ENCODE measurements at places on chromosomes 13 and 19. TPM values are rescaled to one million over a fixed set of nuclear protein-coding genes. Genes with fewer than 3 reads are reported as not detected.

- DNase-seq: no peak
Observed at GRCh38 chr19:8489561-8490394, 12.7 kb downstream of the PRAM1 start.

DNA sequence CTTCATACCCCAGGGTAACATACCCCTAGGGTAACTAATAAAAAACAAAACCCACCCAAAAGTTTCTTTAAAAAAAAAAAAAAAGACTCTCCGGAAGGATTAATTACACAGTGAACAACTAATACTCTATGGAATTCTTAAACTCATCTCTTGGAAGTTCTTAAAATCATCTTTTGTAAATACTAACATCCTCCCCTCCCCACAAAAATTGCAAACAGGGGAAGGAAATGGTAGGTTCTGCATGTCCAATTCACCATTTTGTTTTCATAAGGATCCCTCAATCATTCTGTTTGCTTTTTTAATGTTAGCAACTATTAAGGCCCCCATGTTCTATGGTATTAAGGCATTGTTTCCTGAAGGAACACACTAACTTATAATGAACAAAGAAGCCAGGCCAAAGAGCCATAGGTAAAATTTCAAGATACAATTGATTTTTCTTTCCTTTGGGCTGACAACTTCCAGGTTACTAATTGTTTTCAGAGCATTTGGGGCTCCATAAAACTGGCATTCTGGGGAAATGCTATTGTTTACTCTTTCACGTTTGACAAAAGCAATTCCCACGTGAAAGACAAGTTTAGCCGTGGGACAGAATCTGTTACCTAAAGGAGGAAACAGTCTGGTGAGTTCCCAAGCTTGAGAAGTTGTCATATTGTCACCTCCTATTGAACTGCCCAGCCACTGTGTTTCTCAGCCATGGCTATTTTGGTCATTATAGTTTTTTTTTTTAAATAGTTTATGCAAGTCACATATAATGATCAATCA lies 107.0 kb downstream of the FLT1 start:
- no peak for DNase-seq

- no peak for DNase-seq
Observed at GRCh38 chr19:49940482-49940791, 11.1 kb upstream of the NUP62 start.

DNA sequence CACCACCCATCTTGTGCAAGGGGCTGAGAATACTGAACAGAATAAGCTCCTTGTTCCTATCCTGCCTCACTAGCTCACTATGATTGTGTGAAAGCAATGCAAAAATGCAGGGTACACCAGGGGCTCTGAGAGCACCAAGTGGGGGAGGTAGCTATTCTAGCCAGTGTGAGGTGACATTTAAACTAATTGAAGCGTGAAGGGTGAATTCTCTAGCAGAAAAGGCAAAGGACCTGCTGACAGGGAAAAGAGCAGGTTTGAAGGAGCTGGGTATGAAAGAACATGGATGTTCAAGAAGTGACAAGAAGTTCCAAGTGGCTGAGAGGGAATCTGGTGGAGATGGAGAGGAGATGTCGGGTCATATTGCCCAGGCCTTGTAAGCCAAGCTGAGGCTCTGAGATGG lies 64.2 kb downstream of the SIAH3 start:
- DNase-seq: no peak

- no peak for DNase-seq
Observed at GRCh38 chr19:29533578-29534544, 8.1 kb downstream of the VSTM2B start.

GRCh38 chr19:494171-495080 lies 1.9 kb upstream of the MADCAM1 start:
- no peak for DNase-seq

GRCh38 chr19:45130888-45131615 lies 29.7 kb downstream of the NKPD1 start:
- no peak for DNase-seq

DNA sequence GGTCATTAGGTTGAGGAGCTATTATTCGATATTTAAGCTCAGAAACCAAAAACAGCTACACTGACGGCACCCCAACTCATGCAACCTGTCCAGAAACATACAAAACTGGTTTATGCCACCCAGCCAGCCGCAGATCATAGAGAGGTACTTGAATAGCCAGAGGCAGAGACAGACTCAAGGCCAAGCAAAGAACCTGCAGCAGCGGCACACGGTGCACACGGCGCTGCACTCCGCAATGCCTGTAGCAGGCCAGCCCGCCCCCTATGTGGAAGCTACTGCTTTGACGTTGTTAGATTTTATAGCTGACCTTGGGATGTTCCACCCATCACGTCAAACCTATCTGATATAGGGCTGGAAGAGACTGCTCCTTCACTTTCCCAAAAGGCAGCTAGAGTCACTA lies 11.9 kb upstream of the DHRS12 start:
- no peak for DNase-seq

DNA sequence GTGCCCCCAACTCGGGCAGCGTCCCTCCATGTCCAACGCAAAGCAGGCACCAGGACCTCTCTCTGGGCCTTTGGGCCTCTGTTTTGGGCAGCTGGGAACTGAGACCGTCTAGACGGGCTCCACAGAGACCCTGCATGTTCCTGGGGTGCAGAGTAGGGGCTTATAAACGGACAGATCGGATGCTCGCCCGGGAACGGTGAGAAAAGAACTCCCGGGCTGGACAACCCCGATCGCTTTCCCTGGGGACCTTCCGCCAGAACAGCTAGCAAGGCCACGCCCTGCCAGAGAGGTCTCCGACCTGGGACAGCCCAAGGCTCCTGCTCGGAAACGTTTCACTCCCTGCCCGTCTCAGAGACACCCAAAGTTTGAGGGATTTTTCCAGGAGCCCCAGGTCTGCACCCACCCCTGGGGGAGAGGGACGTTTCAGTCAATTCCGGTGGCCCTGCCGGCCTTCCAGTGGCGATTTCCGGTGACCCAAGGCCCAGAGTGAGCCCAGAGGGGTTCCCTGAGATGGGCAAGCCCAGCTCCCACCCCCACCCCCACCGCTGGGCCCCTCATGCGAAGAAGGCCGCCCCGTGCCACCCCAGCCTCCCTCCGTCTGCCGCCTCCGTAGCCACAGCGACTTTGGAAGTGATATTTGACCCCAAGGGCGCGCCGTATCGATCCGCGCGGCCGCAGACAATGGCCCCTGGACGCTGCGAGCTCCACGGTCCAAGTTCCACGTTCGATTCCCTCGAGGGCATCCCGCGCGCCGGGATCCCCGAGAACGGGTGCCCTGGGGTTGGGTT lies 1.7 kb downstream of the NR2F6 start:
- peak; percentile 72 for DNase-seq

DNA sequence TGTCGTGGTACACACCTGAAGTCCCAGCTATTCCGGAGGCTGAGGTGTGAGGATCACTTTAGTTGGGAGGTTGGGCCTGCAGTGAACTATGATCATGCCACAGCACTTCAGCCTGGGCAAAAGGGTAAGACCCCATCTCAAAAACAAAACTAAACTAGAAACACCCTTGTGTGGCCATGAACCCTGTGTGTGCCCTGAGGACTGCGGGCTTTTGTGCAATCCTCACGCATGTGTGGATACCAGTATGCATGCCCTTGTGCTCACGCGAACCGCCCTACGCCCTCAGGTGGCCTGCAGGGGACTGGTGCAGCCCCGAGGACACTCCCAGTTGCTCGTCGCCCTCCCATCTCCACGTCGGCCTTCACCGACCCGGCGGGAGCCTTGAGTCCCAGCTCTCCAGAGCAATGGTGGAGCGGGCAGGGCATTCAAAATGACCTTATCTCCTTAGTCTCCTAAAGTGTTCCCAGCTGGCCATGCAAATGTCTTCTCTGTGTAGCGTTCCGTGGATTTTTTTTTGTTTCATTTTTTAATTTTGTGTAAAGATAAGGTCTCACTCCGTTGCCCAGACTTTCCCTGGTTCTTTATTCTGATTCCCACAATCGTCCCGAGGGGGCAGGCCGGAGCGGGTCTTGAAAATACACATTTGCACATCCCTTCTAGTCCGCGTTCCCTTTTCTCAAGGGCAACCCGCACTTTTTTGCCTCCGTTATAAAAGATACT lies 868 bp upstream of the EGLN2 start:
- DNase-seq: peak; percentile 84

- no peak for DNase-seq
Observed at GRCh38 chr13:95620825-95621498, 23.5 kb downstream of the DZIP1 start.

DNA sequence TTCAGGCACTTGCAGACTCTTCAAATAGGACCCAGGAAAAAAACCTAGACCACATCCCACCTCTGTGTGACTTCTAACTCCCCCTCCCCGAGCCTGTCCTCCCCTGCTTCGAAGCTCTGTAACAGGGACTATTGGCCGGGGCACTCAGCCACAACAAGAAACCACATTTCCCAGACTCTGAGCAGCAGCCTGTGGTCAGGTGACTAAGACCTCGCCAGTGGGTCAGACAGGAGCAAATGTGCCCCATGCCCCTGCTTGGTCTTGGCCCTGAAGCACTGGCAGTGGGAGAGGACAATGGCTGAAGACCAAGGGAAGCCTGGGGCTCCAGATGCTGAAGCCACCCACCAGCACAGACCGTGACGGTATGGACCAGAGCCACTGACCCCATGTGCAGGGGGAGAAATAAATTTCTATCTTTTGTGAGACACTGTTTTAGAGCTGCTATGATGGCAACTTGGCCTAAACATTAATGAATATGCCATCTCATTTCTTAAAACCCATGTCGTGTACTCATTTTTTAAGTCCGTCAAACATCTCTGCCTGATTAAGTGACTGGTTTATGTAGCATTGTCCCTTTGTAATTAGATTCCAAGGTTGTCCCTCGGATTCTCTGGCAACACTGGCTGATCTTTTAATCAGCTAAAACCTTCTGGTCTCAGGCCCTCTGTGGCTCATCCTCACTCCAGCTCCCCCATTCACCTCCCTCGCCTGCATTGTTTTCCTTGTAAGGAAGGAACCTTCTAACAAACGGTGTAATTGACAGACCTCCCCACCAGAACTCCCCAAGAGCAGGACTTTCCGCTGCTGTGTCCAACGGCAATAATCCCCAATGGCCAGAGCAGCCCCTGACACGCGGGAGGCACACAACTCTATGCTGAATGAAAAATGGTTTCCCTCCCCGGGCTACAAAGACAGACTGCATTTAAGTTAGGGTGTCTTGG lies 98.4 kb downstream of the STK24 start:
- DNase-seq: no peak

GRCh38 chr13:94480672-94481145 lies 1.2 kb upstream of the DCT start:
- DNase-seq: no peak

- no peak for DNase-seq
Observed at GRCh38 chr13:112905990-112906641, 62.9 kb upstream of the MCF2L start.

- no peak for DNase-seq
Observed at GRCh38 chr13:74767050-74767449, 632.8 kb upstream of the KLF12 start.

DNA sequence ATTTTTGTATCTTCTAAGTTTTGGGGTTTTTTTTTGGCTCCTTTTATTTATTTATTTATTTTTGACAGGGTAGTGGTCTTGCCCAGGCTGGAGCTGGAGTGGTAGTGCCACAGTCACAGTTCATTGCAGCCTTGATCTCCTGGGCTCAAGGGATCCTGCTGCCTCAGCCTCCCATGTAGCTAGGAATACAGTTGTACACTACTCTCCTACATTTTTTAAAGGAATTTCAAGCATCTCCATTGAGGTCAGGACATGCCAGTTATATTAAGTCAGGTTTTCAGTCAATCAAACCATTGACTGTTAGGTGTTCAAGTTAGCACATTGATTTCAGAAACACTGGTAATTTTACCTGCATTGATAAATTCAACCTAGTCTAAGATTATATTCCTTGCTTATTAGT lies 480.5 kb upstream of the SPRY2 start:
- no peak for DNase-seq

DNA sequence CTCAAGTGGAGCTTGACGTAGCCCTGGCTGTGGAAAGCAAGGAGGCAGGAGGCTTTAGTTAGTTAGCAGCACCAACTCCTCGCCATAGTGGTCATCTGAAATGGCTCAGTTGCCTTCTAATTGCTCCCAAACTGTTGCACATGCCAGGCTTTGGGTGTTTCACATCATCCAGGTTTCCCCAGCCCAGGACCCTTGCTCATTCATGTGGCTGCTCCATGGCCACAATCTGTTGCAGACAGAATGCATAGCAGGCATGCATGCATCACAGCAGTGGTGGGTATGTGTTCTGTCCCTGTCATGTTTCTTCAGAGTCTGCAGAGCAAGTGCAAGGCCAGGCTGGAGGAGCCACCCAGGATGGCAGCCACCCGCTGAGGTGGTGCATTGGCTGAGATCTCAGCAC lies 407.6 kb downstream of the TSHZ3 start:
- no peak for DNase-seq

- DNase-seq: no peak
Observed at GRCh38 chr19:15550929-15551292, 42.6 kb downstream of the CYP4F22 start.

DNA sequence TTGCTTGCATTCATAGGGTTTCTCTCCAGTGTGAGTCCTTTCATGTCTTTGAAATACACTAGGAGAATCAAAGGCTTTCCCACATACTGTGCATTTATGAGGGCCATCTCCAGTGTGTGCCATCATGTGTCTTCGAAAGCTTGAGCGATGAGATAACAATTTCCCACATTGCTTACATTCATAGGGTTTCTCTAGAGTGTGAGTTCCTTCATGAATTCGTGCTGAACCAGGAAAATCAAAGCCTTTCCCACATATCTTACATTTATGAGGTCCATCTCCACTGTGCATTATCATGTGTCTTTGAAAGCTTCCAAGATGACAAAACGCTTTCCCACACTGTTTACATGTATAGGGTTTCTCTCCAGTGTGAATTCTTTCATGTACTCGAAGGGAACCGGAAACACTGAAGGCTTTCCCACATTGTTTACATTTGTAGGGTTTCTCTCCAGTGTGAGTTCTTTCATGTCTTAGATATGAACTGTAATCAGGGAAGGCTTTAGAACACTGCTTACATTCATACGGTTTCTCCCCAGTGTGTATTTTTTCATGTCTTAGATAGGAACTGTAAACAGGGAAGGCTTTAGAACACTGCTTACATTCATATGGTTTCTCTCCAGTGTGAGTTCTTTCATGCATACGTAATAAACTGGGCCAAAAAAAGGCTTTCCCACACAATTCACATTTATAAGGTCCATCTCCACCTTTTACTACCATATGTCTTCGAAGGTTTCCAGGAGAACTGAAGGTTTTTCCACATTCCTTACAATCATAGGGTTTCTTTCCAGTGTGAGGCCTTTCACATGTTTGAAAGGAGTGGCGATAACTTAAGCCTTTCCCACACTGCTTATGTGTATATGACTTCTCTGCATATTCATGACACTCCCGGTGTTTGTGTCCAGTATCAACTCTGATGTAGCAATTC lies 21.4 kb downstream of the ZNF44 start:
- no peak for DNase-seq

GRCh38 chr19:31037286-31037980 lies 311.8 kb downstream of the TSHZ3 start:
- DNase-seq: no peak

Gene INSR
- 84.9 TPM for total RNA-seq

Gene PALM
- 8.7 TPM for total RNA-seq

Gene SPIB
- total RNA-seq: 93.6 TPM

Gene C13orf42
- total RNA-seq: not detected

Gene FPR2
- 0.21 TPM for total RNA-seq

Gene MEF2B
- total RNA-seq: 1.4 TPM
